Lower lobe of right lung (tissue), 2 donors: ENCODE measurements at places on chromosomes 1 and 21. TPM values are rescaled to one million over a fixed set of nuclear protein-coding genes. Genes with fewer than 3 reads are reported as not detected.
A peak's percentile ranks its signal among the peaks of the same experiment; 100 is the strongest.

The TACSTD2 gene
- 69.9 TPM for total RNA-seq

The RUNX3 gene
- 13.1 TPM for total RNA-seq

The ZNF687 gene
- 23.7 TPM for total RNA-seq

The C1QTNF12 gene
- total RNA-seq: 1.2 TPM

The IVL gene
- 0.24 TPM for total RNA-seq

The EDN2 gene
- total RNA-seq: 2.1 TPM

The MRAP gene
- total RNA-seq: not detected

The CFHR1 gene
- 0.74 TPM for total RNA-seq

The CEP170 gene
- total RNA-seq: 106 TPM

The AMY1C gene
- total RNA-seq: 35.3 TPM

DNA sequence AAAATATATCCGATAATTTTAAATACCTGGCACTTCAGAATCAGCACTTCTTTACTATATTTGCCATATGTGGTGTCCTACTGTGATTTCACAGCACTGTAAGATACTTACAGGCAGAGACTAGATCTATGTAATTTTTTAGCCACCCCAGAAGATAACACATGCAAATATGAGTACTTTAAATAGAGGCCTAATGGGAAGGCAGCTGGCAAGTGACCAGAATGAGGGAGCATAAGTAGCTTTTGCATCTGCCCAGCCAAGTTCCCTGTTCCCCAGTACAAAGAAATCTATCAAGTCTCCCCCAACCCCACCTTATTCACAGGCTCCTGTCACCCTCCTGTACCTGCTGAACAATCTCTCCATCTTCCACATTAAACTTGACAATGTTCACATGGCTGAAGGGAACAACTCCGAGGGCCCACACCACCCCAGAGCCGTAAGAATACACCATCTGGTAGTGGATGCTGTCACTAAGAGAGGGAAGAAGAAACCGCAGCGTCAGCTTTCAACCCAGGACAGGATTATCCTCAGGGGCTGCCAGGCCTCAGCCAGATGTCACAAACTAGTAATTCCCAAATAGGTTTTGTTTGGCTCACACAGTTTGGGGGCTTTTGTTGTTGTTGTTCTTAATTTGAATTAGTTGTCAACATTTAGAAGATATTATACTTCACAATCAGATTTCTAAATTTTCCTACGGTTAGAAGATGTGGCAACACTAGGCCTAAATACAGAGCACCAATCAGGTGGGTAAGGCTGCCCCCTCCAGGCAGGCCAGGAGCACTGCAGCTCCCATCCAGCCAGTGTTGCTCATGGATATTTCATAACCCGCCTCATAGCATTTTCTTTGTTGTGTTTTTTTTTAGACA lies 10.4 kb downstream of the EMC1 start:
- DNase-seq: peak; percentile 68

DNA sequence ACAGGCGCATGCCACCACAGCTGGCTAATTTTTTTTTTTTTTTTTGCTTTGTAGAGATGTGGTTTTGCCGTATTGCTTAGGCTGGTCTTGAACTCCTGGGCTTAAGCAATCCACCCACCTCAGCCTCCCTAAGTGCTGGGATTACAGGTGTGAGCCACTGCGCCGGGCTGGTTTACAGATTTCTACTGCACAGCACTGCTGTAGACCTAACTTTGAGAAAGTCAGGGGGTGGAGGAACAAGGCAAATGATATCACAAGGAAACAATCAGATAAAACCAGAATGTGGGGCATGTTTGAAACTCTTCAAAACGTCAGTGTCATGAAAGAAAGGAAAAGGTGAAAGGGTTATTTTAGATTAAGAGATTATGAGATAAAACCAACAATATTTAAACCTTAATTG lies 45.3 kb downstream of the URB2 start:
- DNase-seq: no peak

DNA sequence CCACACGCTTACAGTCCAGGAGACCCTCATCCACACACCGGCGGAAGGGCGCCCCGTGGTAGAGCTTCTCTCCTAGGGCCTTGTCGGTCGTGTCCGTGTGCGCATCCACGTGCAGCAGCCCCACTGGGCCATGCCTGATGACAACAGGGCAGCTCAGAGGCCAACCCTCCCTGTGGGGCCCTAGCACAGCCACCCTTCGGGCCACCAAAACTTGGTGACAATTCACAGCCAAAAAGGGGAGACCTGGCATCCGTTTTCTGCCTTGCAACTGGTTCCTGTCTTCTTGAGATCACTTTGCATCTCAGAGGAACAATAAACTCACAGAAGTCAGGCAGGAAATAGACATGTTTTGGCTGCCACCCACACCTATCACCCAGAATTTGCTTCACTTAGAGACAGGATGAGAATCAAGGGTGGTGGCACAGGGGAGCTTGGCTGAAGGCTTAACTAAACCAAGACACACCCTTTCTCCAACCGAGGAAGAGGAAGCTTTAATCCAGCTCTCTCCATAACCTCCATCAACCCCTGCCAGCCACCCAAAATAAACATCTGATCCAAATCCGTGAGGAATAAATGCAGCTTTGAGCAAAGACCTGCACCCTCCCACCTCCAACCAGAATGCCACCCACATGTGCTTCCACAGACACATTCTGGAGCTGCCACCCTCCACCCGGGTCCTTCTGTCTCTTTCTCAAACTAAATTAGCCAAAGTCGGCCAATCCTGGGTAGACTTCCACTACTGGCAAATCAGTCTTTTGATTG lies 5.7 kb downstream of the AGMAT start:
- DNase-seq: no peak

- DNase-seq: no peak
These were observed 153.4 kb downstream of the SDCCAG8 start for GRCh38 chr1:243409284-243409683.

GRCh38 chr1:223780949-223781348 lies 64.8 kb downstream of the TP53BP2 start:
- no peak for DNase-seq

DNA sequence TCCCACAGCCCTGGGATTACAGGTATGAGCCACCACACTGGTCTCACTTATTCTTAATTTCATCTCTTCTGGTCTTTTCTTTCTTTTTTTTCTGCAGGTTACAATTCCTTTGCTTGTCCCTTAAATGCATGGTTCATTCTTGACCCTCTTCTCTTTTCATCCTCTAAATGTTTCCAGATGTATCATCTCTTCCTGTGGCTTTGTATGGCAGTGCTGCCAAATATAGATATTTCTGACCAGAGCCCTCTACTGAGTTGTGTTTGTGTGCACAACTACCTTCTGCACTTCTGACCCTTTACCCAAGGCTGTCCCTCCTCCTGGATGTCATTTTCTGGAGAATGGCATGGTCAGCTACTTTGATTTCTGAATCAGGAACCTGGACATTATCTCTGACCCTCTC lies 32.5 kb downstream of the OLFML3 start:
- DNase-seq: no peak

DNA sequence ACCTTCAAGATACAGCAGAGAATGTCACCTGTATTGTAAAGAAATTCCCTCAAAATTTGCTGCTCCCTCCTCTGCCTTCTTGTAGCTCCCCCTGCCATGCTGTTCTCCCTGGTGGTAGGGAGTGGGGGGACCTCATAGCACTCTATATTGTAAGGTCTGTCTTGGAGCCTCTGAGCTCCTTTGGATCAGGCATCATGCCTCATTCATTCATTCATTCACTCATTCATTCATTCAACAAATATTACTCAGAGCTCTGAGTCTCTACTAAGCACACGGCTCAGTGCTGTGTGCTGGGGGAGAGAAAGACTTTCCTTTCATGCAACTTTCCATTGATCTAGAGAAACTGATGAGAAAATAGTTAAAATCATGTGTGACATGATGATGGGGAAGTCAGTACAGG lies 27.1 kb upstream of the EPHB2 start:
- DNase-seq: no peak

- no peak for DNase-seq
These were observed 5.9 kb upstream of the FCGR2A start for GRCh38 chr1:161499099-161500039.

GRCh38 chr1:71738256-71738655 lies 544.1 kb downstream of the NEGR1 start:
- DNase-seq: no peak

DNA sequence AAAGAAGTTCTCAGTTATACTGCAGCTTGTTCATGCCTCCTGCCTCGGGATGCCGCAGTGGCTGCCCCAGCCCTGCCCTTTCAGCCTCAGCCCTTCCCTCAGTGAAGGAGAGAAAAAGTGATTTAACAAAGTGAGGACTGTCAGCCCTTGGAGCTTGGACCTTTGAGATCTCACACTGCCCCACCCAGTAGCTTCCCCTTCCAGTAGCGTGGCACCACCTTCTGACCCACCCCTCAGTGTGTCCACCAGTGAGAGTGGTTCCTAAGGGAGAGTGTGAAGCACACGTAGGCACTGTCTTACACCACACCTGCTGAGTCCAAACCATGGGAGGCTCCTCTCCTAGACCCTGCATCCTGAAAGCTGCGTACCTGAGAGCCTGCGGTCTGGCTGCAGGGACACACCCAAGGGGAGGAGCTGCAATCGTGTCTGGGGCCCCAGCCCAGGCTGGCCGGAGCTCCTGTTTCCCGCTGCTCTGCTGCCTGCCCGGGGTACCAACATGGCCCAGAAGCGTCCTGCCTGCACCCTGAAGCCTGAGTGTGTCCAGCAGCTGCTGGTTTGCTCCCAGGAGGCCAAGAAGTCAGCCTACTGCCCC lies at the start of gene CDA:
Gene CDA, plus strand, starts transcription at position 464 of the 592 bp plus-strand sequence. Its CDS starts 33 bp downstream, at position 497.
- DNase-seq: peak; percentile 56

- no peak for DNase-seq
These were observed 36.5 kb downstream of the ZBTB17 start for GRCh38 chr1:15939181-15940109.

- no peak for DNase-seq
These were observed 66.6 kb downstream of the FAM163A start for GRCh38 chr1:179809506-179810366.

- DNase-seq: no peak
These were observed 23.0 kb upstream of the RBBP5 start for GRCh38 chr1:205144751-205145150.

GRCh38 chr1:201171063-201172036 lies 17.1 kb upstream of the TMEM9 start:
- peak; percentile 58 for DNase-seq

DNA sequence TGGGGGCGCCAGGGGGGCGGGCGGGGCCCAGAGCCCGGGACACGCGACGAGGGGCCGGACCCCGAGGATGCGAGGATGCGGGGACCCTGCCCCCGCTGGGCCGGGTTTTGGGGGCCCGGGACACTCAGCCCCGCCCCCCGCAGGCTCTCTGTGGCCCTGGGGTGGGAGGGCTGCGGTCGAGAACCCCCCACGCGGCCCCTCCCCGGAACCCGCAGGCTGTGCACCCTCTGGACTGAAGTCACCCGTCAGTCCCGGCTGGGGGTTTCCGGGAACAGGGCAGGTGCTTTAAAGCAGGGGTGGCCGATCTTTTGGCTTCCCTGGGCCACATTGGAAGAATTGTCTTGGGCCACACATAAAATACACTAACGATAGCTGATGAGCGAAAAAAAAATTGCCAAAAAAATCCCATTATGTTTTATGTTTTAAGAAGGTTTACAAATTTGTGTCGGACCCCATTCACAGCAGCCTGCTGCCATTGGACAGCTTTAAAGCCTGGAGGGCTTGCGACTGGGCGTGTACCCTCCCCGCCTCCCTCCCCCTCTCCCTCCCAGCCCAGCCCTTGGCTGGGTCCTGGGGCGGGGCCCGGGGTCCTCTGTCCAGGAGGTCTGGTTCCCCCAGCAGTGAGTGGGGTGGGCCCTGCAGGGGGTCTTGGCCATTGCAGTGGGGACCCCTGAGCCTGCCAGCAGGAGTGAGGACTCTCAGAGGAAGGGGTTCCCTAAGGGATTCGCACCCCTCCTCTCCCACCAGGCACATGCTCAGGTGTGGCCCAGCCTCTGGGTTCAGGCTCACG lies 21.6 kb upstream of the C1orf159 start:
- DNase-seq: no peak

DNA sequence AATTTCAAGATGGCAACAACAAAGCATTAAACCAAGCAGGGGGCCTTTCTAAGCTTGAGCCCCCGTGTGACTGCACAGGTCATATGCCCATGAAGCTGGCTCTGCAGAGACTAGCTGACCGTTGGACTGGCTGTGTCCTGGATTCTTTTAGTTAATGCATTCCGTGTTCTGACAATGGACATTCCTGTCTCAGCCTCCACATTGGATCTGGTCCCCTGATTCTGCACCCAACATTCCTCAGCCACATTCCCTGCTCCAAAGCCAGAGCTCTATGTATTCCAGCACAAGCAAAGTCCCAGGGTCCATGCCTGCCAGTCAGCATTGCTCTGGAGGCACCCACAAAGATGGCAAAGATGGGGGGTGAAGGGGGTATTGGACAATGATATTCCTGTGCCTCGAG lies 5.1 kb upstream of the NAV1 start:
- DNase-seq: no peak

DNA sequence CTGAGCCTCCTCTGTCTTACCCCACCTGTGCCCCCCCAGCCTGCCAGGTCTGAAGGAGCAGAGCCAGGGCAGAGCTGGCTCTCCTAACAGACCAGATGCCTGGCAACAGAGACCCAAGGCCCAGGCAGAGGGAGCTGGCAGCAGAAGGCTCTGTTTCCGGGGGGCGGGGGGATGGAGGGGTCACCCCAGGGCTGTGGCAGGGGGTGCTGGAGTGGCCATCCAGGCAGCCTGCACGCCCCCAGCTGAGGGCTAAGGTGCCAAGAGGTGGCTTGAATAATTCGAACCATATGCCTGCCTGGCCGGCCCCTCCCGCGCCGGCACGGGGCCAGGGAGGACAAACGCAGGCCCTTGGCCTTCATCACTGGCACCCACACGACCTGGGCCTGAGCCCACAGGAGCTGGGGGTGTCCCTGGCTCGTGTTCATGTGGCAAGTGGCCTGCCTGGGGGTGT lies 16.0 kb upstream of the PLEKHG5 start:
- DNase-seq: no peak

DNA sequence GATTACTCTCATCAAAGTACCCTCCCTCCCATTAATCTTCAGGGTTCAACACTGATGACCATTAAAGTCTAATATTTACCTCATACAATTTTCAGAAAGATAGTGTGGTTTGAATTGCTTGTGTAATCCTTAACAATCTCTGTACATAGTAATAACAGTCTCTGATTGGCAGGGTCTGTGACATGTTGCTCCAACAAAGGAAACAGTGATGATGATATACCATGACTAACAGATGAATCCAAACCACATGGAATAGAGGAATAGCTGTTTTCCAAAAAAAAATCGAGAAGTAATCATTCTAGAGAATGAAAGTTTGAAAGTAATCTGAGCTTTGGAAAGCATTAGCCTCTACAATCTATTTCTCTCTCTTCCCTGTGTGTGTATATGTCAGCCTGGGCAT lies 610.1 kb upstream of the NEGR1 start:
- no peak for DNase-seq

DNA sequence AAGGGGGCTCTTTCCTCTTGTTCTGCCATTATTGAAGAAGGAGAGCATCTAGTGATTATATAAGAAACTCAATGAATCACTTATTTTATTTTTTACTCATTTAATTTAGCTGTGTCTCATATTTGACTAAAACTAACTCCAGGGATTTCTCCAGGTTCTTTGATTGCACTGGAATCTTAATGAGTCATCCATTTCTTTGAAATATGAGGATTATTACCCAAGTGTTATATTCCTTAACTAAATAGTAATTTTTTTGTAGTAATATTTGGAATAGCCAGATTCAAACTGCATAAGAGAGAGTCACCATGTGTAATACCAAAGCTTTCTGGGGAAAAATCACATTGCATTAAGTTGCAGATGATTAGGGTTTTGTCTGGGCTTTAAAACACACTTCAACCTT lies 59.5 kb downstream of the NTMT2 start:
- DNase-seq: no peak
